Smooth muscle cell of trachea (primary cell): ENCODE measurements at places on chromosomes 5 and 9. TPM values are rescaled to one million over a fixed set of nuclear protein-coding genes. Genes with fewer than 3 reads are reported as not detected.

CDK9 gene
- 39.6 and 54.7 TPM in 2 replicates for total RNA-seq

CEL gene
- under 0.01 and 0.66 TPM in 2 replicates for total RNA-seq

WDR70 gene
- total RNA-seq = 30.8 and 41.6 TPM in 2 replicates

ZBTB6 gene
- total RNA-seq = 12.6 and 14.7 TPM in 2 replicates

RASEF gene
- total RNA-seq = 0.44 and 0.50 TPM in 2 replicates

ADAMTS2 gene
- total RNA-seq = 50.3 and 76.6 TPM in 2 replicates

TAF1L gene
- under 0.01 TPM in 2 replicates for total RNA-seq
